NCI-H524 (cell line): ENCODE measurements at places on chromosomes 11 and 22.

- no peak for DNase-seq
Measured at GRCh38 chr11:40187295-40187694, 1272.2 kb downstream of the LRRC4C start.

GRCh38 chr11:46444305-46444704 lies 52.7 kb upstream of the CHRM4 start:
- DNase-seq, result no peak

GRCh38 chr11:20597154-20597679 lies 2.2 kb upstream of the SLC6A5 start:
- DNase-seq, result peak; percentile 24

- peak; percentile 9 for DNase-seq
Measured at GRCh38 chr11:44029977-44030911, 17.5 kb upstream of the ACCSL start.

DNA sequence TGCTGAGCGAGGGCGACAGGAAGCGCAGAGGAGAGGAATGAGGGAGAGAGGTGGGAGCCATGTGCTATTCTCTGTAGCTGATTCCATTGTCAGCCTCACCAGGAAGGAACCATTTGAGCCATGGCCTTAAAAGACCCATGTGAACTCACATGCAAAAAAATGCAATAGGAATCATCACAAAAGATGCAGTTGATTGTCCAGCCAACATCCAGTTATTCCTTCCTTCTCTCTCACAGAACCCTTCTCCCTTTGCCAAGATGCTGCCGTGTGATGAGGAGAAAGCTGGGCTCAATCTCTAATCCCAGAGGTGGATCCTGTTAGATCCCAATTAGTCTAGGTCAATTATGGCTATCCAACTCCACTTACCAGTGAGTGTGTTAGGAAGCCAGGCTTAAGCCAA lies 58.2 kb upstream of the RRAS2 start:
- no peak for DNase-seq

- no peak for DNase-seq
Measured at GRCh38 chr11:121763526-121763925, 310.8 kb upstream of the SORL1-AS1 start.

DNA sequence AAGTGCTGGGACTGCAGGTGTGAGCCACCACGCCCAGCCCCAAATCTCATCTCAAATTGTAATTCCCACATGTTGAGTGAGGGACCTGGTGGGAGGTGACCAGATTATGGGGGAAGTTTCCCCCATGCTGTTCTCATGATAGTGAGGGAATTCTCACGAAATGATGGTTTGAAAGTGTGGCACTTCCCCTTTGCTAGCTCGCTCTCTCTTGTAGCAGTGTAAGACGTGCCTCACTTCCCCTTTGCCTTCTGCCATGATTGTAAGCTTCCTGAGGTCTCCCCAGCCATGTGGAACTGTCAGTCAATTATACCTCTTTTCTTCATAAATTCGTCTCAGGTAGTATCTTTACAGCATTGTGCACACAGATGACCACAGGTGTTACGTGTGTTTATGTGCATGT lies 357.8 kb downstream of the CADM1 start:
- DNase-seq, result no peak

GRCh38 chr11:12161137-12161536 lies 50.7 kb downstream of the MICAL2 start:
- no peak for DNase-seq

GRCh38 chr11:13235895-13236294 lies 41.7 kb upstream of the BMAL1 start:
- DNase-seq, result no peak

DNA sequence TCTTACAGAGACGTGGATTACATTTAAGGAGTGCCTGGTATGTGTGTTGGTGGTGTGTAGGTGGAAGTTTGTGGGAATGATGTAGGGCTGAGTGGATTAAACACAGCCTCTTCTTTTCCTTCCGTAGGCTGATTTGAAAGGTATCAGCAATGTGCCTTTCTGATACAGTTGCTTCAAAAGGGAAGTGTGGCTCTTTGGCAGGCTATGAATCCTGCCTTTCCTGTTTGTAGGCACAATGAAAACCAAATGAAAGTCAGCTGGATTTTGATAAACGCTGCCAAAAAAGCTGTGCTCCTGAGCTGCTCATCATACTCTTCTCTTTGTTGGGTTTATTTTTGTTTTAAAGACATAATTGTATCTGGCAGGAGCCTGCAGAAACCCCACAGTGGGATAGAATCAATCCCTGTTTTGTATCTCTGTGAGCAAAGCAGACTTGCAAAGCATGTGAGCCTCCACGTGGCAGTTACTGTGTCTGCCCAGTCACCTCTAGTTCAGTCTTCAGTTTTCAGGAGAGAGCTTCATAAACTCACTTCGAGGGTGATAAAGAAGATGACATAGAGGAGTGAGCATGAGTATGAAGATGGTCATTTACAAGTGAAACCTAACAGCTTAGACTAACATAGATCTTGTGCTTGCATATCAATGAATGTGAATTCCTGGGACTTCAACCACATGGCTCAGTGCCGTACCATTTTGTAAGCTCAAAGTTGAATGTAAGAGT lies 655.7 kb upstream of the KIRREL3 start:
- no peak for DNase-seq

- no peak for DNase-seq
Measured at GRCh38 chr11:102575012-102575411, 44.5 kb upstream of the MMP7 start.

- DNase-seq, result no peak
Measured at GRCh38 chr11:102552447-102553194, 22.1 kb upstream of the MMP7 start.

DNA sequence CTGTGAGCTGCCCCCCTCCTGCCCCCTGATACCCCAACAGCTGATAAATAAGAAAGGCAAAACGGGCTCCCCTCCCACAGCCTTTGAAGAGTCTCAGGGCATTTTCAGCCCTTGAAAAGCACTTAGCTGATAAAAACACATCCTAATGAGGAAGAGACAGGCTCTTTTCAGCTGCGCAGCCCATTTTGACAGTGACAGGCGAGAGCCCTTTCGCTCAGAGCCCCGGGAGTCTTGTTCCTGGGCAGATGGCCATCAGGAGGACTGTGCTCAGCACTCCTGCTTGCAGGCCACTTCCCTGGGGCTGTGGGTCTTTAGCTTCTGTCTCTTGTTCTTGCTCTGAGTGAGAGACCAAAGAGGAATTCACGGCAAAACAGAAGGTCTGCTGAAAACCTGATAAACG lies 757.2 kb downstream of the BRD1 start:
- peak; percentile 26 for DNase-seq

DNA sequence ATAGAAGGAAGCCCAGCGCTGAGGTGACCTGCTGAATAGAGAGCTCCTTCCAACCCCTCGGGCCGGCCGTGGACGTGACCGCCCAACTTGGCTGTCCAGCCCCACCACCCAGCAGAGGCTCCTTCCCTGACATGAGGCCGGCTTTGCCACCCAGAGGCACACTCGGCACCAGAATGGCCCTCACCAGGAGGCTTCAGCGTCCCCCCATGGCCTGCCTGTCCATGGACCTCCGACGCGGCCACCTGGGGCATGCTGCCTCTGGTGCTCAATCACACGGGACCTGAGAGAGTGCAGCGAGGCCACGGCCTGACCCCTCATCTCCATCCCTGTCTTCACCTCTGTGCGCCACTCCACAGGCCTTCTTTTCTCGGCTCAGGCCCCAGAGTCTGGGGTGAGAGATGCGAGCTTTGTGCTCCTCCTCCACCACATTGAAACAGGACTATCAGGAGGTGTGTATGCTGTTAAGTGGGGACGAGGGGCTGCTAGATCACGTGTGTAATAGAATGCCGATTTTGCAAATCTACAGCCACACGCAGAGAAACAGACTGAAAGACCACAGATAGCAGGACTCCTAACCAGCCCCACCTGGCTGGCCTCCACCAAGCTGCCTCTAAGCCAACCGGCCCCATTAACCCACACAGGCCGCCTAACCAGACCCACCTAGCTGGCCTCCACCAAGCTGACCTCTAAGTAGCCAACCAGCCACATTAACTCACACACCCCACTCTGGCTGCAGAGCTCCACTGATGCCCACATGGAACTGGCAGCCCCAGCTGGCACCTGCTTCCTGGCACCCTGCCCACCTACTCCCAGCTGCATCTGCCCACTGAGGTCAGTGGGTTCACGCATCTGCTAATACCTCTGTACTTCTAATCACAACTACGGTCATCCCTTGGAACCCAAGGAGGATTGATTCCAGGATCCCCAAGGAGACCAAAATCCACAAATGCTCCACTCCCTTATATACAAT lies 20.7 kb downstream of the LINC01488 start:
- peak; percentile 46 for DNase-seq

DNA sequence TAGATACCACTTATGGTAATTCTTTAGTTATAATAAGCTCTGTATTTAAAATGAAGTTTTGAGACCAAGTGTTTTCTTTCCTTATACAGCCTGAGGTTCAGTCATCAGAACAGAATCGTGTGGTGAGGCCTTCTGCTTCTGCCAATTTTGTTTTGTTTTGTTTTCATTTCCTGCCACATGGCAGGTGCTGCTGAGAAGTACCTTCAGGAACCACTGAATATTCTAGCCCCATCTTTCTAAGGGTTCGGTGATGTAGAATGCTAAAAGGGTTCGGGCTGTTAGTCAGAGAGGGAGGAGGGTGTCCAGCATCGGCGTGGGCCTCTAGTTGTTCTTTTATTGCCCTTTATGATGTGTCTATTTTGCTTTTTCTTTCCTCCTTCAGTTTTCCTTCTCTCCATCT lies 25.8 kb downstream of the TNRC6B start:
- no peak for DNase-seq

GRCh38 chr11:108589136-108589535 lies 4.4 kb downstream of the EXPH5 start:
- DNase-seq, result no peak

GRCh38 chr11:35089666-35090065 lies 49.3 kb upstream of the CD44 start:
- no peak for DNase-seq

GRCh38 chr11:2582351-2582945 lies 117.3 kb downstream of the KCNQ1OT1 start:
- DNase-seq, result no peak

DNA sequence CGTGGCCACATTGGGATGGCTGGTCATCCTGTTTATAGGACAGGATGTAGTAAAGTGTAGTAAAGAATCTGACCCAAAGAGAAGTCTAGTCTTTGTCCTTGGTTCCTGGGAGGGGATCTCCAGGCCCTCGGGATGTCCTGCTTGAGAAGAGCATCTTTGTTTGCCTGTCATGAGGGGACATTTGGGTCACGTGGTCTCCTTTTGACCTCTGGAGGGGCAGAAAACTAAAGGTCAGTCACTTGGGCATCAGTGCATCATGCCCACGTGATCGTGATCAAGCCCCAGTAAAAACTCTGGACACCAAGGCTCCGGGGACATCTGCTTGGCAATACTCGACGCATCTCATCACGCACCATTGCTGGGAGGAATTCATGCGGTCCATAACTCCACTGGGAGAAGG lies 9.1 kb downstream of the SMIM38 start:
- no peak for DNase-seq

DNA sequence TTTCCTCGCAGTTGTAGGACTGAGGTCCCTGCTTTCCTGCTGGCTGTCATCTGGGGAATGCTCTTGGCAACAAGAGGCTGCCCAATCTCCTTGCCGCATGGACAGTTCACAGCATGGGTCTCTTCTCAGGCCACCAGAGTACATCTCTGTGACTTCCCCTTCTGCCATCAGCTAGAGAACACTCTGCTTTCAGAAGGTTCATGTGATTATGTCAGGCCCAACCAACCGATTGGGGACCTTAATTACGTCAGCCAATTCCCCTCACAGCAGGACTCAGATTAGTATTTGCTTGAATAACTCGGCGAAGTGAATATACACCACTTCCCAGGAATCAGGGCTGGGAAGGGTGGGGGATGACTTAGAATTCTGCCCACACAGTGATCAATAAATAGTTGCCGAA lies 61.9 kb upstream of the CSNK2A3 start:
- DNase-seq, result no peak

DNA sequence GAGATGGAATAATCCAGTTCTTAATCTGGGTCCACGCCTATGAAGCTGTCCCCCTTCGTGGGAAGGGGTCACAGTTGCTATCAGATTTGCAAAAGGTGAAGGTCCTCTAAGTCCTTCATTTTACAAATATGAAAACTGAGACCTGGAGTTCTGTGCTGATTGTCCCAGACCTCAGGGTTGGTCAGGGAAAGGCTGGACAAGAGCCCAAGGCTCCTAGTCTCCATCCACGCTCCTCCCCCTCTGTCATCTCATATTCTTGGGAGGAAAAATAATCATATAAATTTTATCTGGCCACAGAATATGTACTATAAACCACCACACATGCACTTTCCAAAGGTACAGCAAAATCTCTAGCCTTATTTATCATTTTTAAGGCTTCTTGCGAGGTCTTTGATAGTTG lies 5.5 kb downstream of the PACSIN2 start:
- no peak for DNase-seq

DNA sequence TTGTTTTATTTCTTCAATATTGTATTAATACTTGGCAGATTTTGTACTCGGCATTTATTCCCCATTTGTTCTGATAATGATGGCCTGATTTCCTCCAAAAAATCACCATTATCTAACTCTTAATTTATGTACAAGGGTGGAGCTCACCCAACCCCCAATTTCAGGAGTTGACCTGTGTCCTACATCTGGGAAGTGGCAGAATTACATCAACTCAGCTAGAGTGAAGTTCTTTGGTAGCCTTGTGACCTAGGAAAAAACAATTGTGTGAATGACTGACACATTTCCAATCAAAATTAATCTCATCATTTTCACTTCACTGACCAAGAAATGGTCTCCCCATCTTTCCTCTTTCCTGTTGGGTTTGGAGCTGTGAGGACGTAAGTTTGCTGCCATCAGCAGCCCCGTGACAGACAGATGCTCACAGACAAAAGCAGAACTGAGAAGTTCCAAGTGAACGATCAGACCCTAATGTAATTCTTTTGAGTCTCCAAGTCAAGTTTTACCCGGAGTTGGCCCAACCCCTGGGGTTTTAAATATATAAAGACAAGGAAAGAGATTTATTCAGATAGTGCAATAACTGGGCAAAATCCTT lies 16.6 kb upstream of the MS4A6E start:
- DNase-seq, result no peak

DNA sequence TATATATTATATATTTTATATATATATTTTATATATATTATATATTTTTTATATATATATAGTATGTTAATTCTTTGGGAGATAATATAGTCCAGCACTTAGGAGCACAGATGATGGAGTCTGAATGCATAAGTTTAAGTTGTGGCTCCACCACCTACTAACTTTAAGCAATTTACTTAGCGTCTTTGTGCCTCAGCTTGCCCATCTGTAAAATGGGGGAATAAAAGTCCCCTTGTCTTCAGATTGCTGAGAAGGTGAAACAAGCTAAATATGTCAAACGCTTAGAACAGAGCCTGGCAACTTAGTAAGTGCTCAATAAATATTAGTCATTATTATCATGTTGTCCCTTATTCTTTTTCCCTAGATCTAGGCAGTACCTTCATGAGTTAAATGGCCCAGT lies 27.5 kb downstream of the DSCAML1 start:
- DNase-seq, result no peak

- DNase-seq, result no peak
Measured at GRCh38 chr11:95485115-95485900, 254.3 kb upstream of the SESN3 start.
